ENCODE measurements at places on chromosomes 1 and 21.

DNA sequence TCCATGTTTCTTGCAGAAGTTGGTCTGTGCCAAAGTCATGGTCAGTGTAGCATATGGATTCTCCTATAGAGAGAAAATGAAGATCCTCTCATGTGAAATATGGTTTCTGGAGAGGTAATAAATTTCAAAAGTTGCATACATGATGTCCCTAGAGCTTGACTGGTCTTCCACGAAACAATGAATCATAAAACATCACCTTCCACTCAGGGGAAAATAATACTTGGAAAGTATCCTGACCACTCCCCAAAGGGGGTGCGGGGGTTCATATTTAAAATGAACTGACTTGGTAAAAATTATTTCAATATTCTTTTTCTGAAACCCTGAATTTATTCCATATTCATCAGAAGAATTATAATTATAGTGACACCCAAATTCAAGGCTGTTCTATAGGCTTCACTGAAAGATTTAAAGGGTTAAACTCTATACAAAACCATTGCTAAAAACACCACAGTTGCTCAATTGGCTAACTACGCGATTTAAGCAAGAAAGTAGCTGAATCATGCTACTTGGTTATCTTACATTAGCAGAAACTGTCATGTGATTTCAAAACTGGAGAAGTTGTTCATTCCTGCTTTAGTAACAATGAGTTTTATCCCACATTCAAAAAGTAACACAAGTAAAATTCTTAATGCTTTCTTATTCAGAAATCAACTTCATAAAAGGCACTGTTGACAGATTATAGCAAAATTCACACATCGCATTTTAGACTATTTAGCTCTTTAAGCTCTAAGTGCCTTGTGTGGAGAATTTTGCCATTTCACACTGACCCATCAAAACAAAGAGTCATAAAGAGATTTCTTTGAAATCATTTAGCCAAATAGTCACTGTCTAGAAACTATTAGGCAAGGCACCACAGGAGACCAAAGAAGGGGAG is 5.3 kb downstream of the CREG1 start:
- no peak for DNase-seq

DNA sequence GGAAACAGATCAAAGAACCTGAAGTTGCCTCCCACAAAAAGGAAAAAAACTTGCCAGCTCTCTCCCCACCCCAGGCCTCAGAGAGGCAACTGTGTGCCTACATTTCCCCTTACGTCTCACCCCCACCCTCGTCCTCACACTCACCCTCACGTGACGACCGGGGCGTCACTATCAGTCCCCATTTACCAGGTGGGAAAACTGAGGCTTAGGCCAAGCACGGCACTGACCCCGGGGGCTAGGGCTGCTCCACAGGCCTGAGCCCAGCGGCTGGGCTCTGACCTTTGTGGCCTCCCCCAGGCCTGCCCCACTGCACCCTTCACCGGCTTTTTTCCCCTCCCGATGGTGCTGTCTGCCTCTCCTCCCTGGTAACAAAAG is 51.5 kb upstream of the RUNX3 start:
- no peak for DNase-seq

GRCh38 chr1:92301021-92301420 is 2.2 kb downstream of the RPAP2 start:
- no peak for DNase-seq

- DNase-seq: no peak
These were observed 9.9 kb upstream of the CAP1 start for GRCh38 chr1:40030528-40031135.

- DNase-seq: no peak
These were observed 181.0 kb downstream of the DHRS3 start for GRCh38 chr1:12436817-12437599.

DNA sequence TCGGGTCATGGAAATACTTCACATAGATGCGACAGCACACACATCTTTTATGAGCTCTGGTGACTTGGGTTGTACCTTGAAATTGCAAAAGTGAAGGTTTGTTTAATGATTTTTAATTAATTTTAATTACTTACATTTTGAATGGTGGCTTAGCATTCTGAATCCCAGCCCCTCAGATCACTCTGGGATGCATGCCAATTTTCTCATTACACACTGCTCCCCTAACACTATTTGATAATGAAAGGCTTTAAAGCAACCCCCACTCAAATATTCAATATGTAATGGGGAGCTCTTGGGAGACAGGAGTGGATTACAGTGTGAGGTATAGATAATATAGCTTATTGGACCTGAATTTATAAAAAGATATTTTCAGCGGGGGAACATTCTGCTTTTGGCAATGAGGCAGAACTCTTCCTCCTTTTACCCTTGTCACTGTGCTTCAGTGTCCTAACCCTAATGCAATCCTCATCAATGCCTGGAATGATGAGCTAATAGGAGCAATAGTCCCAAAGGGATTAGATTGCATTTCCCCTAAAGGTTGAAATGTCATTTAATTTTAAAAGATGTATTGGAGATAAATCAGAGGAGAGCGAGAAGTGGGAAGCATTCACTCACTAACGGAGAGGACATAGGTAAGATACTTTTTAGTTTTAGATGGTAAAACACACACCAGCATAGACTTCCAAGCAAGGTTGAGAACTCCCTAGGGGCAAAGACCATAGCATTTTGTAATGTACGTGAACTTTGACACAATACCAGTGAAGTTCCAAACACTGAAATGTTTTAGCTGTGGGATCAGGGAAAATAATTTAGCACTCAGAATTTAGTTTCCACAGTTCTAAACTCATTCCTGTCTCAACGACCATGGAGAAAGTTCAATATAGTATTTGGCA is 384.1 kb upstream of the PLXNA2 start:
- DNase-seq: no peak

- DNase-seq: peak; percentile 88
These were observed 2.8 kb upstream of the IGSF8 start for GRCh38 chr1:160101037-160101716.

GRCh38 chr21:15841856-15842564 is 112.2 kb downstream of the USP25 start:
- DNase-seq: no peak

GRCh38 chr1:223479261-223479660 is 86.0 kb downstream of the CCDC185 start:
- DNase-seq: no peak

DNA sequence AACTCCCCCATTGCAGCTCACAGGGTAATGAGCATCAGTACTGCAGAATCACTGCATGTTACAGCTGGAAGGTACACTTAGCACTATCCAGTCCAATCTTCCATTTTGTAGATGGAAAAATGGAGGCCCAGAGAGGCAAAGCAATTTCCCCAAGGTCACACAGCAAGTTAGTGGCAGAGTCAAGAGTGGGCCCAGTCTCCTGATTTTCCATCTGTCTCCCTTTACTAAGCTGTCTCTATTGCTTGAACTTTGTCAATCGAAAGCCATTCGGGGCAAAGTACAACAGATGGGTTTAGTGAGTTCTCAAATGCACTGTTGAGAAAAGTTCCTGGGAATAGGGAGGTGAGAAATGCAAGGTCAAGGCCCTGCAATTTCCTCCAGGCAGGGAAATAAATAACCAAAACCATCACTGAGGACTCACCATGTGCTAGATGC is 50.4 kb upstream of the IFFO2 start:
- no peak for DNase-seq

GRCh38 chr1:171740356-171740863 is 1.5 kb downstream of the VAMP4 start:
- DNase-seq: no peak

- no peak for DNase-seq
These were observed 27.7 kb downstream of the VANGL2 start for GRCh38 chr1:160428053-160428452.

DNA sequence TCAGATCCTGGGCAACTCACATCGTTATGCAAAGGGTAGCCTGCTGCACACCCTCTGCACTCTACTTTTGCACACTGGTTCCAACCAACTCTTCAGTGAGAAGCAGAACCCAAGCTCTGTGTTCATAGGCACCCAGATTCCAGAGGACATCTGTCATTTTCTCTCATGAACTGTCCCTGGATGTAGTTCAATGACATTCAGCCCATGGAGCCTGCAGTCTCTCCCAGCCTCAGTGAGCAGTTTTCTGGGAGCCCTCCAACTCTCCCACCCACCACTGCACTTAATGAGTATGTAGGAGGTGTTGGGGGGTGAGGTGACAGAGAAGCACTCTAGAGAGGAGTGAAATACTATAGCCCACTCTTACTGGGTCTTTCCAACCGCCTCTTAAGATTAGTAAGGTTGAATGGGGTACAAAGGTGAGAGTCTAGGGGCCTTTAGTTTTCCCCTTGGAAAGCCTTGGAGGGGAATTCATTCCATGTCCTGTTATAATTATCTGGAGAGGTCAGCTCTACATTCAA is 58.1 kb upstream of the APOBEC4 start:
- DNase-seq: no peak

DNA sequence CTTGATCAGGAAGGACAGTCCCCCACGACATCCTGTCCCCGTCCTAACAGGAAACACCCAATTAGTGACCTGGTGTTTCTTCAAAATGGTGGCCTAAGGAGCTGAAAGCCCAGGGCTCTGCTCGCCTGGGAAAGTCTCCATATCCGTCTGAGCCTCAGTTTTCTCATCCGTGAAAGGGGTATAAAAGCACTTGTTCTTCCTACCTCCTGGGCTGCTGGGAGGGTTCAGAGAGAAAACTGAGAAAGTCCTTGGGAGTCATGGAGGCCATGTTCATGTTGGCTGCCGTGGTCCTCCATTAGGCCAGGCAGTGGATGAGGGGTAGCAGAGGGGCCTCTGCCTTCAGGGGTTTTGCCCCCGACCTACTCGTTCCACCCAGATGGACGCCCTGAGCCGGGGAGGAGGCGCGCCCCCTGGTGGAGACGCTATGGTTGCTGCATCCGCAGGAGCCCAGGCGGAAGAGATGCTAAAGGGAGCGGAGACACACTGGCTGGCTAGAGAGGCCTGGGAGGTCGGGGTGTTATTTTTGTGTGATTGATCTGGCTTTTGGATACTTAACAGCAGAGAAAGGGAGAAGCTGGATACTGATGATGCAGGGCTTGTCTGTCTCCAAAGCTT is 113.5 kb downstream of the PRDM2 start:
- peak; percentile 80 for DNase-seq

DNA sequence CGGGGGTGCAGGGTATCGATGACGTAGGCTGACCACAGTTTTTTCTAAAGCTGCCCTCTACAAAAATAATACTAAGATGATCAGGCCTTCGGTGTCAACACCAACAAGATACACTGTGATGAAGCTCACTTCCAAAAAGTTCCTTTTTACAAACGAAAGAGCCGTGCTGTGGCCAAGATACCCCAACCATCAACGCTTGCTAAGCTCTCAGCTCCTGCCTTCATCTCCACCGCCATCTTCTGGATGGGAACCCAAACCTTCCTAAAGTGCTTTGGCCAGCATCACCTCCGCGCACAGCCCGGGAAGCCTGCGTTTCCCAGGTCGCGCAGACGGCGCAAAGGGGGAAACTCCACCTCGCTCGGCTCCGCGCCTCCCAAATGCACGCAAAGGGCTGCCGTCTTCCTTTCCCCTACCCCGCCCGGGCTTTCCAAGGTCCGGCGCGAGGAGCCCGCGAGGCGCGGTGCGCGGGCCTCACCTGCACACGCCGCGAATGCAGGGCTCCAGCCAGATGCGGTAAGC is 541 bp downstream of the USP48 start:
- DNase-seq: peak; percentile 37

GRCh38 chr1:40884055-40884795 is 22.1 kb upstream of the CITED4 start:
- no peak for DNase-seq

DNA sequence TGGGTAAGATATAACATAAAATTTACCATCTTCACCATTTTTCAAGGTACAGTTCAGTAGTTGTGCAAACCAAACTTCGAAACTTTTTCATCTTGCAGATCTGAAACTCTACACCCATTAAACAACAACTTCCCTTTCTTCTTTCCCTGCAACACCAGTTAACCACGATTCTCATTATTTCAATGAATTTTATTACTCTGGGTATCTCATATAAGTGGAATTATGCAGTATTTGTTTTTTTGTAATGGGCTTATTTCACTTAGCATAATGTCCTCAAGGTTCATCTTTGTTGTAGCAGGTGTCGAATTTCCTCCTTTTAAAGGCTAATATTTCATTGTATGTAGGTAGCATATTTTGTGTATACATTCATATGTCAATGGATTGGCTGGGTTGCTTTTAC is 146.1 kb downstream of the SPATA46 start:
- DNase-seq: no peak

DNA sequence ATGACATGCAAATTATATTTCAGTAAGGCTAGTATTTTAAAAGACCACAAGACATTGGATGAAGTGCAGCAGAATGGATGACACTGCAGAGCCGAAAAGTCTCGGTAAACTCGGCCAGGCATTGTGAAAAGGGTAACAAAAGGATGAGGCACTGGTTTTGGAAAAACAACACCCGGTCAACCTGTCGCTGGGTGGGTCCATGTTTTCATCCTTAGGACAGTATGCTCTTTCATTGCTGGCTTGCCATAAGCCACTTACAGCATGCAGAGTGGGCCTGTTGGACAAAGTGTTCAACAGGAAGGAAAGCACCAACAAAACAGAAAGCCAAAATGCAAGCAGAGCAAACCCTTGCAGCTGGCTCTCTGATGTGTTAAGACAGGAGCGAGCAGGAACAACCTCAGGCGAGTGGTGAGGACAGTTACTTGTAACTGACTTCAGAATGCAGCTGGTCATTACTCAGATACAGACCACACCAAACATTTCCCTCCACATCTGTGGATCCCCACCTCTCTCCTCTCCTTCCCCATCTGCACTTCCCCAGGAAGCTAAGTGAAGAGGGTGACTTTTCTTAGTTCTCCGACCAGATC is 2.9 kb upstream of the RCAN1 start:
- DNase-seq: no peak

GRCh38 chr21:38488640-38489270 is 9.5 kb downstream of the ERG start:
- no peak for DNase-seq

DNA sequence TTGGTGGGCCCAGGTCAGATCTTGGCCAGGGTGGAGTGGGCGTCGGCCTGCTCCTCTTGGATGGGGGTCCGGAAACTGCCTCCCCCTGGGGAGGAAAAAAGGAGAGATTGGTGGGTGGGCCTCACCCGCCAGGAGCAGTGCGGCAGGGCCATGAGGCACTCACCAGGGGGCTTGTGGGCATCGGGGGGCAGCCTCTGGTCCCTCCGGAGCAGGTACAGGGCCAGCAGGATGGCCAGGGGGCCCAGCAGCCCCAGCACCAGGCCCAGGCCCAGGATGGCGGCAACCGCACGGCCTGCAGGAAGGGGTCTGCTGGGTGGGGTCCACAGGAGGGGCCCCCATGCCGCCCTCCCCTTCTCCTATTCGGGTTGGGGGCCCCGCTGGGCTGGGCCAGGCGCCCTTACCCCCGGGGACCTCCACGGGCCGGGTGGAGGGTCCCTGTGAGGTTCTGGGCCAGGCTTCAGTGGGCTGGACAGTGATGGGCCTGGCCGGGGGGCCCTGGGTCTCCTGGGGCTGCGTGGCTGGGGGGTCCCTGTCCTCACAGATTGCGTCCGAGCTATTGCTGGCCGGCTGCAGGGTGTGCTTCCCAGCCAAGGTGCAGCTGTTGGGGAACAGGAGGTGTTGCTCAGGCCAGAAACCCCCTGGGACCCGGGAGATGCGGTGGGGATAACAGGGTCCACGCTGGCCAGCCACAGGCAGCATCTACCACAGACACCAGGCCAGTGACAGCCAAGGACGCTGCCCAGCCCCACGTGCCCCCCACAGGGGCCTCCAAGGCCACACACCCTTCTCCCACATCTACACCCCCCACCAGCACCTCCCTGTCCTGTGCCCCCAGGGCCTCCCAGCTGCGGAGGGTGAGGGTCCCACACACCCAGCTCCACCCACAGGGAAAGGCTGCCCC is 2.2 kb downstream of the TNFRSF4 start:
- no peak for DNase-seq

- DNase-seq: peak; percentile 56
These were observed 64.9 kb downstream of the TMEM53 start for GRCh38 chr1:44609412-44609767.

Data from HEK293T (cell line).